ENCODE measurements at places on chromosomes 12 and 14.

GRCh38 chr12:5506821-5507231, 74.9 kb downstream of the NTF3 start:
- DNase-seq: no peak

- no peak for DNase-seq
Observed at GRCh38 chr12:121600702-121601336, 20.0 kb upstream of the KDM2B start.

GRCh38 chr14:69300601-69301221, 40.8 kb downstream of the GALNT16 start:
- no peak for DNase-seq

GRCh38 chr12:110591451-110592051, 8.4 kb upstream of the PPTC7 start:
- DNase-seq: no peak

GRCh38 chr14:28461389-28461788, 305.2 kb upstream of the FOXG1 start:
- DNase-seq: no peak

DNA sequence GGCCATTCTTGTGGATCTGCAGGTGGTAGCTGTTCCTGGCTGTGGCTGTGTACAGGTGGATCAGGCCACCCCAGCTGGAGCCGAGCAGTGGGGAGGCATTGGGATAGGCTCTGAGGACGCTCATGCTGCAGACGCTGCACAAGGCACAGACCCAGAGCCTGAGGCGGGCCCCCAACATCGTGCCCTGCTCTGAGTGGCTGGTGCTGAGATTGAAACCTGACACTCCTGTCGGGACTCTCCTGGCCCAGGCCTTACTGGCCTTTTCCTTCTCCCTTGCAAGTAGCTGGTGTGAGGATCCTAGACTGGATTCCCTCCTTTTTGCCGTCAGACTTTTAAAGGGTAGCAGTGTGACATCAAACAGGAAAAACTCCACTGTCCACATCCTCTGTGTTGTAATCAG, at the start of gene FGF23:
TSS of gene FGF23 (minus strand) at position 308 of the 400 bp plus-strand sequence. CDS start at position 178, 130 bp downstream.
- no peak for DNase-seq

GRCh38 chr12:80792861-80793260, 76.1 kb downstream of the MYF5 start:
- no peak for DNase-seq

DNA sequence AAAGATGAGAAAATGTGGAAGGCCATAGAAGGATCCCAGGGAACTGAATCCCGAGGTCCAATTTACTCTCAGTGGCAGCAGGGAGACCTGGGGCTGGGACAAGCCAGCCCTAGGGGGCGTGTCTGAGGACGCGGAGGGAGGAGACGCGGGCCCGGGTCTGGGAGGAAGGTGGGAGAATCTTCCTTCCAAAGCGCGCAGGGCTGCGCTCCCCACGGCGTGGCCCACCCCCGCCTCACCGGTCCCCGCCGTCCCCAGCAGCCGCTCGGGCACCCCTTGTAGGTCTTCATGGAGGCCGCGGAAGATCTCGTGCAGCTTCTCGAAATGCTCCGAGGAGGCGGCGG, 323 bp downstream of the VTI1B start:
- DNase-seq: no peak

GRCh38 chr12:53197011-53197640, 9.9 kb downstream of the ITGB7 start:
- no peak for DNase-seq

GRCh38 chr14:71231521-71232393, 324.5 kb downstream of the PCNX1 start:
- DNase-seq: no peak

DNA sequence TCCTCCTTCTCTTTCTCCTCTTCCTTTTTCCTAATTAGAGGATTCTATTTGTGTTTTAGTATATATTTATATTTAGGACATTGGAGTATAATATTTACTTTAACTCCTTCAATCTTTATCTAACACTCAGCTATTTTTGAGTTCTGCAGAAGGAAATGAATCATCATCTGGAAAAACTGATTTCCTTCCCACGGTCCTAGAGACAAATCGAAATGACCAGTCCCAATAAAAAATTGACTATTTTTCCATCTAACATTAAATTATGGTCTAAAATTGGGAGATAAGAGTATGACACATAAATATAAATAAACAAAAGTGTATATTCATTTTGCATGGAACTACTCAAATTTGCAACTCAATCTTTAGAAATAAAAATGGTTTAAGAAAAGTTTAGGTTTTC, 167.4 kb downstream of the TMTC3 start:
- no peak for DNase-seq

- DNase-seq: no peak
Observed at GRCh38 chr12:124445826-124446225, 121.6 kb downstream of the NCOR2 start.

- no peak for DNase-seq
Observed at GRCh38 chr12:24719293-24719721, 229.6 kb downstream of the BCAT1 start.

- no peak for DNase-seq
Observed at GRCh38 chr12:69388371-69388770, 28.8 kb downstream of the YEATS4 start.

DNA sequence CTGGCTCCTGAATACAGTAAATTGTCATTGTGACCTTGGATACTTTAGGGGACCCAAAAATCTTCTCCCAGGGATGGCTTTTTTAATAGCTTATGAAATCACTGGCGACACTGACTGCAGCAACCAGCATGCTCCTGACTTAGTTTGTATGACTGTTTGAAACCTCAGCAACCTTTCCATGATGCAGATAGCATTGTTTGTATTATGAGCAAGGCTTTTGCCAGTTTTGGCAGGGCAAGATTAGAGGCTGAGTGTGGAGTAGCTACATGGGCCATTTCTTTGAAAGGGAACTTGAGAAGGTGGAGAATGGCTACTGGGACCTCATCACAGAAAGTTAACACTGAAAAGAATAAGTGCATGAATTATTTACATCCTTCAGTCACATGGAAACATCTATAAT, 50.9 kb downstream of the SLC4A8 start:
- no peak for DNase-seq

DNA sequence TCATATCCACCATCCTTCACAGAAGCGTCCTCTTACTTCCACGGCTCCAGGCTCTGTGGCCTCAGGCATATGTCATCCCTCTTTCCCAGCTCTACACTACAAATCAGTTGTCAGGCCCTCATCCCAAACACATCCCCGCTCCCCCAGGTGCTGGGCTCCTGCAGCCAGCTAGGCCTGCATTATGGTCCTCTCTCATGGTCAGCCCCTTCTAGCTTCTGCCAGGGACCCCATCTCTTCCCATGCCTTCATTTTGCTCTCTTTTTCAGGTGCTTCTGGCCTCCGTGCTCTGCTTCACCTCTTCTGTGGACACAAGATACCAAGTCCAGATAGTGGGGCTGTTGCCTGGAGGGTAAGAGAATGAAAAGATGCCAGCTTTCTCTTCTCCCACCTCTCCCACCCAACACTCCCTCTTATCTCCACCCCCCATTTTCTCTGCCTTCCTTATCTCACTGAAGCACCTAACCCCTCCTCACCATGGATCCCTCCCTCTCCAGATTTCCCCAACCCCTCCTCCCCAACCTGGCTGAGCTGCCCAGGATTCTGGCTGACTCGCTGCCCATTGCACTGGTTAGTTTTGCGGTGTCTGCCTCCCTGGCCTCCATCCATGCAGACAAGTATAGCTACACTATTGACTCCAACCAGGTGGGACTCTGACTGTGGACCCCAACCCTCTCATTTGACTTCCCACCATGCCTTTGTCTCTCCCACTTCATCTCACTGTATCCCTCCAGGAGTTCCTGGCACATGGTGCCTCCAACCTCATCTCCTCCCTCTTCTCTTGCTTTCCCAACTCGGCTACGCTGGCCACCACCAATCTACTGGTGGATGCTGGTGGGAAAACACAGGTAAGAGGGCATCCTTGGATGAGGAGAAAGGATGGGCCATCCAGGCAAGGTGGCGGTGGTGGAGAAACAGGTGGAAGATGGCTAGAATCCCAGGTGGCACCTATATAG, 10.4 kb downstream of the B4GALNT1 start:
- no peak for DNase-seq

DNA sequence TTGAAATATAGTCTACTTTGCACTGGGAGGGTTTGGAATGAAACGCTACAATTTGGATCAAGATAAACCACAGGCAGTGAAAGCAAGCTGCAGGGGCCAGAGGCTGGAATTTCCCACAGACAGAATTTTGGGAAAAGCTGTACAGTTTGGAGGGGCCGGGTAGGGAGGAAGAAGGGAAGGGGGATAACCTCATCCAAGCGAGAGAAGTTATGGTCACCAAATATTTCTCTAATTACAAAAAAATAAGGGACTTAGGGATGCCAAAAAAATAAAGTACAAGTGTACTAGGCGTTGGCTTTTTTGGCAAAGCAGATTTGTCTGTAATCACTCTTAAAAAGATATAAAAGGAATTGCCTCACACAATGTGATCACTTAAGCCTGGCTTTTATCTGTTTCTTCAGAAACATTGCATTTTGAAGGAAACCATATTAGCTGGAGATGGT, 31.2 kb upstream of the ADGRD1 start:
- DNase-seq: no peak

DNA sequence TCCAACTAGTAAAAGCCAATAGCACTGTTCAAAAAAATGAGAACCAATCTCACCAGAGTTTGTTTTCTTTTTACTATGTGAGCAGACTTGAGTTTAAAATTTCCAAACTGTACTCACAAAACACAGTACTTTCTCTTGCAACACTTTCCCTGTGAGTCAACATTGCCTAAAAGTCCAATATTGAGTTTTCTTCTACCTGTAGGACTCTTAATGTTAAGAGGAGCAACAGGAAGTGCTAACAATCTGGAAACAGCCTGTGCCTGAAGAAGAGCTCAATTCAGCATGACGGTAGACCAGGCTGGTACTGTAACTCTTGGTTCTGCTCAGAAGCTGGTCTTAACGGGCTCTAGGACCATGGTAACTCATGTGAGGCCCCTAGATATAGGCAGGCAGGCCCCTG, 144.3 kb downstream of the MED13L start:
- DNase-seq: no peak

DNA sequence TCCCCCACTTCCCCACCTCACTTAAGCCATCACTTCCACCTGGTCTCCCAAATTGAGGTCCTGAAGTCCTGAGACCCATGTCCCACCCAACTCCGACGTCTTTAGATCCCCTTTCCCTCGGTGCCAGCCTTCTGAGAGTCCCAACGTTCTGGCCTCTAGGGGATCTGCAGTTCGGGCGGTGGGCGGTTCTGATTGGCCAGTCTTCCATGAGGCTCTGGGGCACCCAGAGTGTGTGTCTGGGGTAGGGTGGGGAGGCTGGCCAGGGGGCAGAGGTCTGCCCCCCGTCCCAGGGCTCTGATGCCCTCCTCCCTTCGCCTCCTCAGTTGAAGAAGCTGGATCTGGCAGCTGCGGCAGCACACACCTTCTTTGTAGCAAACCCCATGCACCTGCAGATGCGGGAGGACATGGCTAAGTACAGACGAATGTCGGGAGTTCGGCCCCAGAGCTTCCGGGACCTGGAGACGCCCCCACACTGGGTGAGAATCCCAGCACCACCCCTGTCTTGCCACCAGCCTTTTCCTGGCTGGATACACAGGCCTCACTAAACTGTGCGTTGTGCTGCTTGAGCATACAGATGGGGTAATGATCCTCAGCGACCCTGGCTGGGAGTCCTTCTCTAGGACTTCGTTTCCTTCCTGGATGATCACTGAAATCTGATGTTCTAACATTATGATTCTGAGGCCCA, 1.5 kb downstream of the P3H3 start:
- DNase-seq: no peak

DNA sequence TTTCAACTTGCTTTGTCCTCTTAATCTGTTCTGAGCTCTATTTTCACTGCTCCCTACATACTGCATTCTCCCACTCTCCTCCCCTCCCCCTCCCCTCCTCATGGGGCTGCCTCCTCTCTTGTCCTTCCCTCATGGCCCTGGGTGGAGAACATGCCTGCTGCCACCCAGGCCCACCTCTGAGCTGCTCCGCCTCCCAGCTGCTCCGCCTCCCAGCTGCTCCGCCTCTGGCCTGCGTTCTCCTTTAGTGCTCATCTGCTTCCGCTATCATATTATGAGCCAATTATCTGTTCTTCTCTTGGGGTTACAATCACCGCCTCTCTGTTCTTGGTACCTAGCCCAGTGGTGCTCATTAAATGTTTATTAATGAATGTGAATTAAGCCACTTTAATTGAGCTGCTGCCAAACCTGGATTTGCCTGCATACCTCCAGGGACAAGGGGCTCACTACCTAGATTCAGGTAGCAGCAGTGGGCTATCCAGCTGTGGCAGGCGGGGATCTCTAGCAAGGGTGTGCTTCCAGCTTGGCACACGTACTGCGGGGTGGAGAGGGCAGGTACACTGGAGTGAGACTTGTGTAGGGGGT, 32.0 kb upstream of the FAM181A start:
- no peak for DNase-seq

DNA sequence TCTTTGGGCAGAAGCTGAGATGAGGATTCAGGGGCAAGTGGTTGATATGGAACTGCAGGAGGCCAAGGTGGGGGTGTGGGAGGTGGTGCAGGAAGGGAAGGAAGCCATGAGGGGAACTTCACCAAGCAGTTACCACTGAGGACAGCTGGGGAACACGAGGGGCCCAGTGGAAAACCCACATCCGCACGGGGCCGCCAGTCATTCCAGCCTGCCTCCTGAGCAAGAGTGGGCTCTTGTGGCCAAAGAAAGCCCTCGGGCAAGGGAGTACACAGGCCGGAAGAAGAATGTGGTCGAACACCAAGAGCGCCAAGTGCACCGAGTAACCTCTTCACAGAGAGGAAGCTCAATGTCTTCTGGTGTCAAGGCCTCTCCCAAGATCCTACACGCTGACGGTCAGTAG, 252.2 kb upstream of the FOXN3 start:
- no peak for DNase-seq

GRCh38 chr12:122795807-122796206, 21.4 kb downstream of the CCDC62 start:
- DNase-seq: no peak

GRCh38 chr12:127570793-127571360, 696.1 kb upstream of the TMEM132C start:
- DNase-seq: no peak

DNA sequence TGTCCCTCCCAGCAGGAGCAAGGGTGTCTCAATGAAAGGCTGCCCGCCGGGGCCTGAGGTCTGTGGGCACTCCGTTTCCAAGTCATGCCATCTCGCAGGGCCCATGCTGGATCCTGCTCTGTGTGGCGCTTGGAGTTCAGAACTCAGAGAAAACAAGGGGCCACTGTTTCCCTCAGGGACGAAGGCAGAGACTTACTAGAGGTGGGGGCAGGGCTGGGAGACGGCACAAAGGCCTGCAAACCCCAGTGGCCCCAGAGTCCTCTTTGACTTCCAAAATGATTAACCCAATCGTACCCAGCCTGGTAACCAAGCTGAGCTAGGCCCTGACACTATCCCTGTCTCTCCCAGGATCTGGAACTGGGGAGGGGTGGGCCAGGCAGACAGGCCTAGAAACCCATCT, 95.8 kb downstream of the ITPK1 start:
- no peak for DNase-seq

Measured in esophagus squamous epithelium (tissue), 5 donors.